Amniotic stem cell (primary cell): ENCODE measurements at places on chromosomes 4 and X.

DNA sequence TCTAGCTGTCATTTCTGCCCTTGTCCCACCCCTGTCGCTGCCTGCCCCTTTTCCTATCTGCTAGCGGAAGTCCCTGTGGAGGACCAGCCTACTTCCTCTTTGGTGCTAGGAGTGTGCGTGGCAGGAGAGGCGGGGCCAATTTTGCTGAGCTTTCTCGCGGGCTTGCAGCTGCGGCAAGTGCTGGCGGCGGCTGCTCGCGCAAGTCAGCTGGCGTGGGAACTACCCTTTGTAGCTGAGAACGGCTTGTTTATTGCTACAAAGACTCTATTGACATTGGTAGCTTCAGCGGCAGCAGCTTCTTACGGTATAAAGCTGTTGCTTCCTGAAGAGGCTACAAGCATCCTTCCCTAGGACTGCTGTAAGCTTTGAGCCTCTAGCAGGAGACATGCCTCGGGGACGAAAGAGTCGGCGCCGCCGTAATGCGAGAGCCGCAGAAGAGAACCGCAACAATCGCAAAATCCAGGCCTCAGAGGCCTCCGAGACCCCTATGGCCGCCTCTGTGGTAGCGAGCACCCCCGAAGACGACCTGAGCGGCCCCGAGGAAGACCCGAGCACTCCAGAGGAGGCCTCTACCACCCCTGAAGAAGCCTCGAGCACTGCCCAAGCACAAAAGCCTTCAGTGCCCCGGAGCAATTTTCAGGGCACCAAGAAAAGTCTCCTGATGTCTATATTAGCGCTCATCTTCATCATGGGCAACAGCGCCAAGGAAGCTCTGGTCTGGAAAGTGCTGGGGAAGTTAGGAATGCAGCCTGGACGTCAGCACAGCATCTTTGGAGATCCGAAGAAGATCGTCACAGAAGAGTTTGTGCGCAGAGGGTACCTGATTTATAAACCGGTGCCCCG is at the start of gene MAGEH1:
MAGEH1 (plus strand) TSS at position 138 of the 843 bp plus-strand sequence; CDS start at position 386, 248 bp downstream.
- DNase-seq: peak; percentile 1

DNA sequence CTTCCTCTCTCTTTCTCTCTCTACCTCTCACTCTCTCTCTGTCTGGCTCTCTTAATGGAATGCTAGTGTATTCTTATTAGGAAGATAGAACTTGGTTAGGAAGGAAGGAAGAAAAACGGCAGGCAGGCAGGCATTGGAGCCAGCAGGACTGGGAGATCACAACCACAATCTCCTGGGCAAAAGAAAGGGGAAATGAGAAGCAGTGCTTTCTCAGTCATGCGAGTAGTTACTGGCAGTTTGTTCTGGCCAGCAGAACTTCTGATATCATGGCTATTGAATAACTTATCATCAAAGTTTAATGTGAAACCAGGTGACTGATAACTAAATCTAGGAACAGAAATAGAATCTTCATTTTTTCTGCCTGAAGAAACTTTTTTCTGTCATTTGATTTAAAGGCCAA is 60.9 kb upstream of the PAGE1 start:
- DNase-seq: no peak

DNA sequence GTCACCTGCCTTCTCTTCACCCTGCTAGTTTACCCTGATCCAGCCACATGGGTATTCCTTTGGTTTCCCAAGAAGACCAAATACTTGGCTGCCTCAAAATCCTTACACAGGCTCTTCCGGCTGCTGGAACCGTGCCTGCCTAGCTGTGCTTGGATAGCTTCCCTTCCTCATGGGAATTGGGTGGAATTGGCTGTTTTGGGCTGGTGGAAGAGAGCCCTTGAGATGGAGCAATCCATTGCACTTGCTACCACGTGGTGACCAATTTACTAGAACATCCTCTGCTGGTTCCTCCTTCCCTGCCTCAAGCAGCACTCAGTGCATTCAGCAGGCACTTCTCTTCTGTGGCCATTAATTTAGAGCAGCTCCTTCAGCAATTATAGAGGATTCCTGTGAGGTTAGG is 119.3 kb upstream of the AP1S2 start:
- DNase-seq: no peak

GRCh38 chr4:136918772-136919171 is 613.5 kb downstream of the PCDH18 start:
- DNase-seq: no peak

GRCh38 chrX:76971393-76972376 is 475.5 kb upstream of the FGF16 start:
- no peak for DNase-seq

- no peak for DNase-seq
These were observed 11.2 kb upstream of the PRDX4 start for GRCh38 chrX:23656091-23656490.

- DNase-seq: no peak
These were observed 378.1 kb downstream of the PDGFC start for GRCh38 chr4:156593464-156593863.

DNA sequence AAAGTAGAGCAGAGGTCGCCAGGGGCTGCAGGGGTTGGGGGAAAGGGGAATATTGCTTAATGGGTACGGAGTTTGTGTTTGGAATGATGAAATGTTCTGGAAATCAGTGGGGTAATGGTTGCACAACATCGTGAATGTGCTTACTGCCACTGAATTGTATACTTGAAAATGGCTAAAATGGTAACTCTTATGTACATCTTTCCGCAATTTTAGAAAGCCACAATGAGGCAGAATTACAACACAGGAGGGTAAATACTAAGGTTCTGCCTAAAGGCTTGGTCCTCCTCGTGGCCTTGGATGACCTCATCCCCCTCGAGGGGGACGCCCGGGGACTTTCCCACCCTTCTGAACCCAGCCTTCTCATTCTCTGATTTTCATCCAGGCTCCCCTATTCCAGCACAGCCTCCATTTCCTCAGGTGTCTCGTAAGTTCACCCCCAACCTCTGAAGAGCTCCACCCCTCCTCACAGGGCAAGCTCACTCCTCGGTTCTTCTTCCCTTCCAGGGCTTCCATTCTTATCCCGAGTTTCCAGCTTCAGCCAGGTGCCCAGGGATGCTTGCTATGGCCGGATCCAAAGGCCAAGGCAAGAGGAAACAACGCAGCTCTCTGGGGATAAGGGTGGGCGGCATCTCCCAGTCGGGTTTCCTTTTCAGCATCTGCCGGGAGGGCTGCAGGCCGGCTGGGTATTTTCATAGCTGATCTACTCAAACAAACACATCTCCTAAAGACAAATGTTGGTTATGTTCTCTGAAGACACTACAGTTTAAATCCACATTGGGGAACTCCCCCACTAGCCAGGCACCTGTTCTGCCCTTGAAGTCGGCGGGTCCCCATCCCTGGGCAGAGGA is 71.3 kb upstream of the ACSL1 start:
- DNase-seq: no peak

GRCh38 chr4:187141101-187141500 is 417.4 kb upstream of the FAT1 start:
- DNase-seq: no peak

DNA sequence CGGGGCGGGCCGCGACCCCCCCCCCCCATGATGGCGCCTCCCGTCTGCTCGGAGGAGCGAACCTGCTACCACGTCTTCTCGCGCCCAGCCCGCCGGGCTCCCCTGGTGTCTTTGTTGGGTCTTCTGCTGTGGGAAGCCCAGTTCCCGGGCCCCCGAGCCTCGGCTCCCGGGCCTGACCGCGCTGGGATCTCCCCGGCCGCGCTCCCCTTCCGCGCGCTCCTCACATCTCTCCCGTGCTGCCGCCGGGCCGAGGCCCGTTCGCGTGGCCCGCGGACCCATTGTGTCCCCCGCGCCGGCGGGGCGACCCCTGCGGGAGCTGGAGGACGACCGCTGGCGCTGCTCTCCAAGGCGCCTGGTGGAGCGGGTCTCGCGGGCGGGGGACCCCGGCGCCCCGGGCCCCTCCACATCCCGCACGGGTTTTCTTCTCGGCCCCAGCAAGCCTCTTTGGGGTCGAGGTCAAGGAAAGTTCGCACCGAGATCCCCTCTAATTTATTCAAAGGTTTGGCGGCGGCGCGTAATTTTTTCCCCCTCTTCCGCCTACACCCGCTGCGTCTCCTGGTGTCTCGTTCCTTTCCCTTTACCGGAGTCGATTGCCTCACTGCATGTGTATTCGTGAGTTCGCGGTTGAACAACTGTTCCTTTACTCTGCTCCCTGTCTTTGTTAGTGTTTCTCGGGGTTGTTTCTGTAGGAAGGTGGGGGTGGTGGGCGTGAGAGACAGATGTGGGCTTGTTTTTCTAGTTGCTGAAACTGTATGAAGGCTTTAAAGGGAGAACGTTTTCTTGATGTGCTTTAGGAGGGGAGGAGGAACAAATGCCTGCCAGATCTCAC is 770 bp downstream of the SMAD1 start:
- DNase-seq: peak; percentile 49

- DNase-seq: no peak
These were observed 233.5 kb downstream of the DCTD start for GRCh38 chr4:182683661-182684060.

DNA sequence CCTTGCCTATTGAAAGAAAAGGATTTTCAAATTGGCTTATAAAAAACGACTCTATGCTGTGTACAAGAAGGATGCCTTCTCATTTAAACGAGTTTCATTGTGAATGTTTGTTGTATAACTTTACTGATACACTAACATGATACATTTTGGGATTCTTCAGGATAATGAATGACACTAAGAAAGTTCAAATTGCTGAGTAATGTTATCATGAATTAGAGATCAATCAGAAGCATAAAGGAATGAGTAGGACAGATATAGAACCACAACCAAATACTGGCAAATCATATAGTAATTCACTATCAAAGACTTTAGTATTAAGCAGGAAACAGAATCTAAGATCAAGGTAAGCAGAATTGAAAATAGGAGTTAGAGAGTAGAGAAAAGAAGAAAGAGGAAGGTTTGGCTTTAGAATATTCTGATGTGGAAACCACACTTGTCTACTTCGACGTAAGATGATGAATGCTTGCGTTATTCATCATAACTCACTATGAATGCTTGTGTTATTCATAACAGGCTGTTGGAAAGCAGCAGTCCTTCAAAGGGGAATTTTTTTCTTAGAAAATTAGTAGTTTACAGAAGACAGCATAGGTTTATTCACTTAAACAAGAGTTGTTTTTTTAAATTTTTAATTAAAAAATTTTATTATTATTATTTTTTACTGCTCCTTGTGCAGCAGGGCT is 13.4 kb downstream of the CCDC158 start:
- no peak for DNase-seq

- DNase-seq: no peak
These were observed 30.1 kb downstream of the USP46 start for GRCh38 chr4:52628974-52629373.

- DNase-seq: no peak
These were observed 5.8 kb downstream of the PYURF start for GRCh38 chr4:88517825-88518224.

DNA sequence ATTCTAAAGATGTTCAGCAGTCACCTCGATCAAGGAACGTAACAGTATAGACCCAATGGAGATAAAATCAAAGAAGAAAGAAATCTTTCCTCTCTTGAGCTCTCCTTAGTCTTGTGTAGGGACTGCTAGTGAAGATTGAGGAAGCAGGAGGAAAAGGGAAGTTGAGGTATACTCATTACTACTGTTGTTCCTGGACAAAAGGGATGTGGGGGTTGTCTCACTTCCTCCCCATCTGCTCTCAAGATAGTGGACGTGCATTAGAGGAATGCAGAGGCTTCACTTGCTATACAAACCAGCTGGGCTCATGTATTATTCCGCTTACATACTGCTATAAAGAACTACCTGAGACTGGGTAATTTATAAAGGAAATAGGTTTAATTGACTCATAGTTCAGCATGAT is 208.9 kb upstream of the ARHGEF9 start:
- no peak for DNase-seq

GRCh38 chr4:181259081-181259709 is 984.0 kb upstream of the TENM3 start:
- no peak for DNase-seq

GRCh38 chr4:17332478-17332877 is 179.4 kb downstream of the QDPR start:
- DNase-seq: no peak

DNA sequence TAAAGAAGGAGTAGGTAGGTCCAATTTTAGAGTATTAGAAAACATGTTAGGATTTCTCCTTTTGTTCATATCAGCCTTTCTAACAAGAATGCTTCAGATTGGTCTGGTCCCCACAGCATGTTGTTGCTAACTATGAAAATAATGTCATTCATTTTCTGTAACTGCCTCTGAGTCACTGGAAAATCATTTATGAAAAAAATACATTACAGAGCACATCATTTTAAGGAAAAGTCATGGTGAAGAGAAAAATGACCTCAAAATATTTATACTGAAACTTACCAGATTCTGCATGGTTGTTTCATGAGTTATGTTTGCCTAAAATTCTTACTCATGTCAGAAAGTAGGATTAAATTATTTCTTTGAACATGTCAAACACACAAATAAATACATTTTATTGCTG is 35.2 kb downstream of the DTHD1 start:
- no peak for DNase-seq

- no peak for DNase-seq
These were observed 814 bp upstream of the MMAA start for GRCh38 chr4:145618210-145618931.

DNA sequence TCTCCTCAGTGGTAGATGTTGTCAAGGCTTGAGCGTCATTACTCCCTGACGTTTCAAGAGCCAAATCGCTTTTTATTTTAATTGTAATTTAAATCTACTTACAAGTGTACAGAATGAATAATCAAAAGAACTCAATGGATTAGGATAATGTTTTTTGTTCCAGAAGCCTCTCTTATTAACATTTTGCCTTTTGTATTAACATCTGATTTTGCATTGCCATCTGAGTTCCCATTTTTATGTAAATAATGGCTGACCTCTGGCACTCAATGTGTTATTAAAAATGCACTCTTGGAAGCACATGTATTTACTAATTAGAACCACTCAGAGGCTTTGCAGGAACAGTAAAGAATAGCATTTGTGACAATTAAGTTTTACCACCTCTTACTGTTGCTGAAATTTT is 411.0 kb downstream of the EPHA5 start:
- no peak for DNase-seq

DNA sequence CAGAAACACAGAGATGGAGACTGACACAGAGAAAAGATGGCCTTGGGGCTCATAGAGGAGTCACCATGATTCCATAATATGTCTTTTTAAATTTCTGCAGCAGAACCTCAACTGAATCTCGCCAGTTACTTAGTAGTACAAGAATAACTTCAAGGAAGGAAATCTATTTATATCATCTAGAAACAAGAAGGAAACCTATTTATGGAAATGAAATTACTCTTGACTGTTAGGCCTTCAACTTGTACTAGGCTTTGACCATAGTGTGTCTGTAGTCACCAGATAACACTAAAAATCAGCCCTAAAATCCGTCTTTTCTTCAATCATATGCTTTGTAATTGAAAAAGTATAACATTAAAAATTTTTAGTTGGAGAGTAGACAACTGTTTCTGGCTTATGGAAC is 740.4 kb downstream of the TRIML1 start:
- no peak for DNase-seq

GRCh38 chr4:14375816-14376215 is 626.5 kb upstream of the CPEB2 start:
- DNase-seq: no peak
